ENCODE measurements at places on chromosomes 6 and 20. TPM values are rescaled to one million over a fixed set of nuclear protein-coding genes. Genes with fewer than 3 reads are reported as not detected.

WFDC11 gene
- not detected for total RNA-seq

ZNF337 gene
- 11.3 TPM for total RNA-seq

GRCh38 chr6:56642366-56643261 lies at the start of gene DST:
Gene DST (minus strand): TSS chr6:56642889.
- DNase-seq, result no peak

DNA sequence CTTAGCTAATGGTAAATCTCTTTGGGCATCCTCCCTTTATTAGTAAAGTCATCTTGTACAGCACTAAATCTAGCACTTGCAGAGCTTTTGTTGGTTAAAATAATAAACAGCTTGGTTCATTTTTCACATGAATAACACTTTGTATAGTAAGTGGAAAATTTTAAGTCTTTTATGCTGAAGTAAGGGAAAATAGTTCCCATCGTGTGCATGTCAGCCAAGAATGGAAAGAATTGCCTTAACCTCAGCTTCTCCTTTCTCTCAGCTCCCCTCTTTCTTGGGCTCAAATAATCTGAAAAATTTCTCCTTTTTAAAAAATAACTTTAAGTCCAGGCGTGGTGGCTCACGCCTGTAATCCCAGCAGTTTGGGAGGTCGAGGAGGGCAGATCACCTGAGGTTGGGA lies 16.6 kb downstream of the SNRPC start:
- DNase-seq, result no peak

DNA sequence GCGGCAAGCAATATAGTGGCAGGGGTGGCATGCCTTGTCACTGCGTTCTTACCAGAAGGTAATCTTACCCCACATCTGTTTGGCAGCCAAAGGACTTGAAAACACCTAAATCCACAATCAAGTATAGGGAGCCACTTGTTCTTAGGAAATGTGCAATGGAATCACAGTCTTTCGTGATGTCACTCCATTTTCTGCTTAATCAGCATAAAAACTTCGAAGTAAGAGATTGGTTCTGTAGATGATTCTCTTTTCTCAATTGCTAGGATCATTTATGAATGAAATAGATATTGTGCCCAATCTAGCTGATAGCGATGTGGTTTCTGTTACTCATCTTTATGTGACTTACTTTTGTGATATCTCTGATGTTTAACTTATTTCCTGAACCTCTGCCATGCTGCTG lies 89.0 kb downstream of the SLC22A3 start:
- DNase-seq, result no peak
